ENCODE measurements at places on chromosomes 5 and 9. TPM values are rescaled to one million over a fixed set of nuclear protein-coding genes. Genes with fewer than 3 reads are reported as not detected.

DNA sequence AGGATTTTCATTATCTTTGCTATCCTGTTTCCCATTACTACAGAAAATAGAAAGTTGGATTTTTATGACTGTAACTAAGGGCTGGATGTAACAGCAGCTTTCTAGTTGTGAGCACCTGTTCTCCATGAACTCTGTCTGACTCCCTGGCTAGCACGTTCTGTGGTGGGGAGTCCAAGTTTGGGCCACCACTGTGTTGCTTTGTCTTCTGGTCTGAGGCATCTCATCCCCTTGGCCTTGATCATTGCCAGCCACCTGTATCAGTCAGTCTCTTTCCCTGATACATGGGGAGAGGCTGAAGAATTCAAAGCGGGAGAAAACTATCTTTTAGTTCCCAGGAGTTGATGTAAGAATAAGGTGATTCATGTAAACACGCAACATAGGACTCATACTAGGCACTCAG lies 33.4 kb downstream of the WDR70 start:
- H3K4me3 ChIP-seq = no peak overlapping the region
- DNase-seq = no peak
- no peaks in the 10 kb centered on the region for H3K4me1 ChIP-seq
- H3K27me3 ChIP-seq = no peaks in the 10 kb centered on the region
- H3K36me3 ChIP-seq = no peaks in the 10 kb centered on the region
- no peak overlapping the region for H3K27ac ChIP-seq

GRCh38 chr9:120875643-120875953 lies 1.4 kb downstream of the PHF19 start:
- H3K36me3 ChIP-seq = peaks cover 30% of the 10 kb centered on the region
- H3K27me3 ChIP-seq = peaks cover 2% of the 10 kb centered on the region
- peak overlapping the region; percentile 91 for H3K27ac ChIP-seq
- no peak for DNase-seq
- H3K4me1 ChIP-seq = peaks cover 55% of the 10 kb centered on the region

DNA sequence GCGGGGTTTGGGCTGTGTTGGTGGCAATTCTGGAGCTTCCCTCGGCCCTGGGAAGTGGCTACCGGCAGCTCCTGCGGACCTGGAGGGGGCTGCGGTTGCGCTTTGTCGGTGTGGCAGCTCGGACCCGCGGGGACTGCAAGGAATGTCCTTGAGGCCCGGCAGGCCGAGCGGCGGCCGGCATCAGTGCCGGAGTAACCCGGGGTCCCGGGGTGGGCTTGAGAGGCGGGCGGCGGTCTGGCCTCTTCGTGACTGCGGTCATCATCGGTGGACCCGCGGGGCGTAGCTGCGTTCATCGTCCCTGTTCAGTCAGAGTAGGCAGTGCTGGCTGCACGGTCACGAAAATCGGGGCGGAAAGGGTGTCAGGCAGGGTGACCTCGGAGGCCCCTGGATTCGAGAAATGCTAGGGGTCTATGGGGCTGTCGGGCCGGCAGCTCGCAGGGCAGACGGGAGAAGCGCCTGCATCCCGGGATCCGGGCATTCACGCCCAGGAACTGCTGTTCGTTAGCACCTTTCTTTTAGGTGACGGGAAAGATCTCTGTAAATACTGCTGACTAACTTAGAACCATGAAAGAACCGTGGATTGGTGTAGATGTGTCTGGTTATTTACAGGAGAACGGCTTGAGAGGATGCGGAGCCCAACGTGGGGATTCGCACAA lies 474 bp downstream of the HMGCR start:
- no peak overlapping the region for H3K4me3 ChIP-seq
- no peak overlapping the region for H3K27ac ChIP-seq
- peaks cover 18% of the 10 kb centered on the region for H3K4me1 ChIP-seq
- H3K27me3 ChIP-seq = no peaks in the 10 kb centered on the region
- DNase-seq = peak; percentile 64

DNA sequence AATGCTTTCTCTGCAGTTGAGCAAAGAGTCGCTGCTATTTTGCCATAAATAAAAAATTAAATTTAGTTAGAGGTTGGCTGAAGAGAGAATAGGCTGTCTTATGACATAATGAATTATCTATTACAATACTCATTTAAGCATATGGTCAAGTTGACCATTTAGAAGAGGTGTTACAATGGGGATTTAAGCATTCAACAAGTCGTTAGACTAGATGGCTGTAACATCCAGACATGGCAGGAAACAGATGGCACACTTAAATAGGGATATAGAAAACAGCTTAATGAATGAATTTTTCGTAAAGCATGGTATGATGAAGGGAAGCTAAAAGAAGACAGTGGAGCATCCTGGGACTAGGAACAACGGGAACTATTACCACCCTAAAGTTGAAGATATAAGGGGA lies 160.3 kb upstream of the PTPRD start:
- DNase-seq = no peak
- no peaks in the 10 kb centered on the region for H3K4me1 ChIP-seq
- no peaks in the 10 kb centered on the region for H3K36me3 ChIP-seq
- no peaks in the 10 kb centered on the region for H3K27me3 ChIP-seq
- no peak overlapping the region for H3K27ac ChIP-seq

The OSMR gene
- 0.17 TPM for total RNA-seq

The TLX3 gene
- total RNA-seq = not detected

The PCDHGA12 gene
- 1.4 TPM for total RNA-seq

The IFNK gene
- not detected for total RNA-seq

DNA sequence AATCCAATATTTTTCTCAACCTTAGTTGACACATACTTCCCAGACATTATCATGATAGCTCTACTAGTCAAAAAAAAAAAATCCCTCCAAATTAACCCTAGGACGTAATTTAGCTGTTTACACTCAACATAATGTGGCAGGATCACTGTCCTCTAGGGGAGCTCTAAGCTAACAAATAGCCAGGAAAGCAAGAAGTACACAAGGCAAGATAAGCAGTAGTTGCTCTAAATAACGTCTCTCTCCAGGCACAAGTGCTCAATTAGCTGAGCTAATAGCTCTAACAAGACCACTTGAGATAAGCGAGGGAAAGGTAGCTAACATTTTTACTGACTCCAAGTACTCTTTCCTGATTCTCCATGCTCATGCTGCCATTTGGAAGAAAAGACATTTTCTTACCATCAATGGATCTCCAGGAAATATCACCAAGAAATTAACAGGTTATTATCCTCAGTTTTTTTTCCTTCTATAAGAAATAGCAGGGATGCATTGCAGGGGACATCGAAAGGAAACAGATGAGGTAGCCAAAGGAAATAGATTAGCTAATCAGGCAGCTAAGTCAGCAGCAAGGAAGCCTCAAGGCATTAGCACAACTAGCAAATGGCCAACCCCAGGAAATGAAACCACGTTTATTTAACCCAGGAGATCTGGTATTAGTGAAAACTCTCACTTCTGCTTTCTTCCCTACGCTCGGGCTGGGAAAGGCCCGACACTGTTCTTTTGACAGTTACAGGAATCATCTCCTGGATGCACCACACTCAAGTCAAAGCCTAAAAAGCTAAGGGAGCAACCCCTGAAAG lies 614.1 kb downstream of the PTPRD start:
- H3K27me3 ChIP-seq = no peaks in the 10 kb centered on the region
- no peaks in the 10 kb centered on the region for H3K36me3 ChIP-seq
- H3K27ac ChIP-seq = no peak overlapping the region
- no peaks in the 10 kb centered on the region for H3K4me1 ChIP-seq
- DNase-seq = no peak
- H3K4me3 ChIP-seq = no peak overlapping the region

DNA sequence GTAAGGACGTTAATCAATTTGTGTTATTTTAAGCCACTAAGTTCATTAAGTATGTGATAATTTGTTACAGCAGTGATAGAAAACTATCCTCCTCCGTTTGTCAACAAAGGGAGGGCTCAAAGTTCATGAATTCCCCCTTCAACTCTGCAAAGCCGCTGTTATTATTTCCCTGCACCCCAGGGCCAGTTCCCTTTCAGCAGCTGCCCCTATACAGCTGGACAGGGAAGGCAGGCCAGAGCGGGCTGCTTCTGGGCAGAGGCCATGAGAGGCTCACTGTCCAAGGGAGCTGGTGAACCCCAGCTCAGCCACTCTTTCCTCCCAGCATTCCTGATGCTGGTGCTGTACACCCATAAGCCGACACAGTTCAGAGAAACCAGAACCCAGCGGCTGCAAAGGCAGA lies 102.4 kb upstream of the GPR151 start:
- peaks cover 15% of the 10 kb centered on the region for H3K36me3 ChIP-seq
- H3K27me3 ChIP-seq = no peaks in the 10 kb centered on the region
- H3K4me3 ChIP-seq = no peak overlapping the region
- no peak for DNase-seq

GRCh38 chr9:81579381-81579780 lies 110.0 kb downstream of the TLE1 start:
- no peaks in the 10 kb centered on the region for H3K4me1 ChIP-seq
- peaks cover 4% of the 10 kb centered on the region for H3K36me3 ChIP-seq
- no peaks in the 10 kb centered on the region for H3K27me3 ChIP-seq
- no peak overlapping the region for H3K27ac ChIP-seq
- no peak overlapping the region for H3K4me3 ChIP-seq
- DNase-seq = no peak

GRCh38 chr5:176695073-176695472 lies 47.8 kb downstream of the TSPAN17 start:
- no peak for DNase-seq
- H3K4me1 ChIP-seq = no peaks in the 10 kb centered on the region
- H3K36me3 ChIP-seq = no peaks in the 10 kb centered on the region
- H3K4me3 ChIP-seq = no peak overlapping the region
- H3K27me3 ChIP-seq = peaks cover 46% of the 10 kb centered on the region

DNA sequence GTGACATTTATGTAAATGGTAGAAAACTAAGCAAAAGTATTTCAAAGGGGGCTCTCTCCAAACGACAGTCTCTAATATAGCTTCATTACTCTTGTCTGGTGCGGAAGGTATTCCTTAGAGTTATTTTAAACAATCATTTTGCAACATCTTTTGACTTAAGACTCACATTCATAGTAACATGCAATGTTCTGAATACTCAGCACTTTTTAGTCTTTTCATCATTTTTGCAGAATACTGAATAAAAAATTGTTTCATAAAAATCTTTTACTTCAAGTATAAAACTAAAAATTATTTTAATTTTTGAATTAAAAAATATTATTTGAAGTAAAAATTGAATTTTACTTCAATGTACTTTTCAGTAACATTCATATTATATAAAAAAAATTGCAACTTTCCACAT lies 321.1 kb downstream of the PLK2 start:
- H3K4me3 ChIP-seq = no peak overlapping the region
- H3K27me3 ChIP-seq = no peaks in the 10 kb centered on the region
- H3K36me3 ChIP-seq = no peaks in the 10 kb centered on the region
- no peak overlapping the region for H3K27ac ChIP-seq
- no peak for DNase-seq
- H3K4me1 ChIP-seq = no peaks in the 10 kb centered on the region

GRCh38 chr9:114214181-114214580 lies 58.8 kb downstream of the COL27A1 start:
- DNase-seq = no peak
- H3K27me3 ChIP-seq = no peaks in the 10 kb centered on the region
- no peaks in the 10 kb centered on the region for H3K36me3 ChIP-seq
- no peak overlapping the region for H3K4me3 ChIP-seq
- H3K27ac ChIP-seq = no peak overlapping the region

DNA sequence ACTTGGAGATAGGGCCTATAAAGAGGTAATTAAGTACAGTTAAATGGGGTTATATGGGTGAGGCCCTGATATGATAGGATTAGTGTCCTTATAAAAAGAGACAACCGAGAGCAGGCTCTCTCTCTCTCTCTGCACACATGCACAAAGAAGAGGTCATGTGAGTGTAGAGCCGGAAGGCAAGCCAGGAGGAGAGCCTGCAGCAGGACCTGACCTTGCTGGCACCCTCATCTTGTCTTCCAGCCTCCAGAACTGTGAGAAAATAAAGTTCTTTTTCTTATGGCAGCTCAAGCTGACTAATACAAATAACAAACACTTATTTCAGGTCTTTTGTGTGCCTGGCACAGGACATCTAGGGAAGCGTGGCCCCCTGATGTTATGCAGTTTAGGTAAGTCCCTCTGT lies 62.1 kb downstream of the ARHGAP26 start:
- H3K4me1 ChIP-seq = peaks cover 78% of the 10 kb centered on the region
- H3K27me3 ChIP-seq = no peaks in the 10 kb centered on the region
- no peaks in the 10 kb centered on the region for H3K36me3 ChIP-seq
- no peak overlapping the region for H3K27ac ChIP-seq

The FOXD4L6 gene
- total RNA-seq = not detected

- no peaks in the 10 kb centered on the region for H3K27me3 ChIP-seq
- no peak overlapping the region for H3K4me3 ChIP-seq
- no peaks in the 10 kb centered on the region for H3K4me1 ChIP-seq
- DNase-seq = no peak
- no peak overlapping the region for H3K27ac ChIP-seq
Observed at GRCh38 chr9:8668231-8668630, 868.7 kb upstream of the DMAC1 start.

DNA sequence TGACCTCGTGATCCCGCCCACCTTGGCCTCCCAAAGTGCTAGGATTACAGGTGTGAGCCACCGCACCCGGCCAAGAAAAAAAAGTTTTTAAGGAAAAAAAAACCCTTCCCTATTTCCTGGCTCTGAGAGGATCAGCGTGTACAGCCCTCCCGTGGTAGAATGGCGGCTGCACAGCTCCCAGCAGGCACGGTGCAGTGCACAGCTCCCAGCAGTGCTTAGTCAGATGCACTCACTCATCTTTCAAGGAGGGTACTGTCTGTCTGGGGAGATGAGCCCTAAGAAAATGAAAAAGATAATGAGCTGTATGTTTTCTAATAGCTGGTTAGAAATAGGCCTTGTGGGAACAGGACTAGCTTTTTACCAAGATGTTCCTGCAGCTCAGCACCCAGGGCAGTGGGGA lies 36.7 kb upstream of the SLC2A8 start:
- no peak overlapping the region for H3K4me3 ChIP-seq
- no peak overlapping the region for H3K27ac ChIP-seq
- no peaks in the 10 kb centered on the region for H3K27me3 ChIP-seq
- no peak for DNase-seq

The SOX30 gene
- total RNA-seq = not detected

DNA sequence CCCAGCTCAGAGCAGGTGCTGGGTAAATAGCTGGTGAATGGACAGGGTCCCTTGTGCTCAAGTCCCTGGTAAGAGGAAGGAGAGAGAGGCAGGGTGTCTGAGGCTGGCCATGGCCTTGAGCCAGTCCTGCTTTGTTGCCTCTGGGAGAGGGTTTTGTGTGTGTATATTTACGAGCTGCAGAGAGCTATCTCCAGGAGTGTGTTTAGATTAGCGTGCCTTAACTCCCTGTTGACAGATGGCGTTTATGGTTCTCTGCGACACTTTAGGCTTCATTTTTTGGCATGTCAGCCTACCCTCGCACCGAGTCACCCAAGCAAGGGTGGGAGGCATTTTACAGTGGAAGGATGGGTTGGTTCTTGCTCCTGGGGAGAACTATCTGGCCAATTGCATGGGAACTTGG lies 22.2 kb downstream of the HMCN2 start:
- H3K4me3 ChIP-seq = no peak overlapping the region
- no peaks in the 10 kb centered on the region for H3K4me1 ChIP-seq
- peaks cover 22% of the 10 kb centered on the region for H3K27me3 ChIP-seq
- no peak overlapping the region for H3K27ac ChIP-seq

The NTRK2 gene
- total RNA-seq = 0.24 TPM

The GRK6 gene
- total RNA-seq = 113 TPM
